ENCODE measurements at places on chromosomes 12 and 14.

DNA sequence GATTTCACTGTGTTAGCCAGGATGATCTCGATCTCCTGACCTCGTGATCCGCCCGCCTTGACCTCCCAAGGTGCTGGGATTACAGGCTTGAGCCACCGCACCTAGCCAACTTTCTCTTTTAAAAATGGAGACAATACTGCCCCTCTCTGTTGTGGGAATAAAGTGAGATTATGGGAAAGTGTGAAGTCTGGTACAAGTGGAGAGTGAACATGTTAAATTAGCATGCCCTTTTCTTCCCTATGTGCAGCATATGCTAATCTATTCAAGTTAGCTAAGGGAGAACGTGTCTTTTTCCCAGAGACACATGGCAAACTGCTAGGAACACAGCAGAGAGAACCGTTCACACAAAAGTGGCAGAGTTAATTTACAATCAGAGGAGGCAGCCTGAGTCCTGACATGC lies 1.5 kb downstream of the COPS7A start:
- no peak for DNase-seq

- DNase-seq = no peak
Observed at GRCh38 chr12:67758119-67758518, 109.6 kb downstream of the DYRK2 start.

DNA sequence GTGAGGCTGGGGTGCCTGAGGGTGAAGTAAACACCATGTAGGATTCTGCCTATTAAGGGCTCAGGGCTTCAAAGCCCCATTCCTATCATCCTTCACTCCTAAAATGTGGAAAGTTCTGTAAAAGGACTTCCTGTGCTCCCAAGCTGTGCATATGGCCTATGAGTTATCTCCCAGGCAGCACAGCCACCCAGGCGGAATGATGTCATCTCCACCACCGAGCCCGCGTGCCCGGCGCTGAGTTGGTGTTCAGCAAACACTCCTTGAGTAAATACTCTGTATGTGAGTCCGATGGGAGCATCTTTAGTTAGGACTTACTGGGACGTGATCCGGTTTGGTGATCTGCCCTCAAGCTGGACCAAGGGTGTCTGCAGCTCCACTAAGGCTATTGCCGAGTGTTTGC lies 437.3 kb downstream of the MED13L start:
- DNase-seq = no peak

DNA sequence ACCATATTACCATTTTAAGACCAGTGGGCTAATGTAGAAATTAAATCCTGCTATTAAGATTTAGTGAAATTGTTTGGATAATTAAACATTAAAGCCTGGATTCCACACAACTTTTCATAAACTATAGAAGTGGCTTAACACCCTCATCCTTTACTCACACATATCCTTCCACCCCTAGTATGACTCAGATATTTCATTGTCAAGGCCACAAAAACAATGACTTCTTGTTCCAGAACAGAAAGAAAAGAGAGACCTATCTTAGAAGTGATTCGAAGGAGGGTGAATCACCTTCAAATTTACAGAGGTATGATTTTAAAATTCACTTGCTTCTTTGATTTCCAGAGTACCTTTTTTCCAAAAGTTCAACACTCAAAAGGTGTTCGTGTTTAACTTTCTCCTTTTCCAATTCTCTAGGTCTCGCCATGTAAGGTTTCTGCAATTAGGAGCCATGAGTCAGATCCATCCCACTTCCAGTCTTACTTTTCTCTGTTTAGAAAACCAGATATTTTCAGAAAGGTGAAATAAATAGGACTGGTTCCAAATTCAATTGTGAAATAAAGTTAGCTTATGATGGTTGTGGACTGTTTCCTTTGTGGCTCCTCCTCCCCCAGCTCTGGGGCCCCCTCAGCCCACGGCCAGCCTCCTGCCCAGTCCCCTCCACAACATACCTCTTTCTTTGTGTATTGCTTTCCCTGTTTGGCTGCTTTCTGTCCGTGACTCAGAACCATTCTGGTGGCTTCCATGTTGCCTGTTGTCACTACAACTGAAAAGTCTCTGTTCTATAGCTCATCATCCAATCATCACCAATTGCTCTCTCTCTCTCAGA lies 24.6 kb upstream of the MGP start:
- no peak for DNase-seq

- no peak for DNase-seq
Observed at GRCh38 chr12:132154341-132154761, 10.1 kb downstream of the NOC4L start.

DNA sequence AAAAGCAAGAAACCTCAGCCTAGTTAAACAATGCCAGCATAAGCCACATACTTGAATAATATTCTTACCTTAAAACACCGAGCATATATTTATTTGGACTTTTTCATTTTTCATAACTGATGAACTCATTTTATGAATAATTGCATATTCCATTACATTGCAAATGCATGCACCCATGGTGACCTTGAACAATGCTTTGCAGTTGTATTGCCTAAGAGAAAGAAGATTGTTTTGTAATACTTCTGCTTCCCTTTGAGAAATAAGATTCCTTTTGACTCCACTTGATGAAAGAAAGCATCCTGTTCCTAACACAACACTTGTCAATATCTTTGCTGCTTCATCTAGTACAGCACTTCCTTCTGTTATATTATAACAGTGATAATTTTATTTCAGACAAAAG lies 1182.2 kb downstream of the FLRT2 start:
- DNase-seq = no peak

GRCh38 chr12:72717036-72717435 lies 444.9 kb downstream of the TRHDE start:
- no peak for DNase-seq

GRCh38 chr12:2672863-2673262 lies 121.9 kb upstream of the FKBP4 start:
- no peak for DNase-seq

DNA sequence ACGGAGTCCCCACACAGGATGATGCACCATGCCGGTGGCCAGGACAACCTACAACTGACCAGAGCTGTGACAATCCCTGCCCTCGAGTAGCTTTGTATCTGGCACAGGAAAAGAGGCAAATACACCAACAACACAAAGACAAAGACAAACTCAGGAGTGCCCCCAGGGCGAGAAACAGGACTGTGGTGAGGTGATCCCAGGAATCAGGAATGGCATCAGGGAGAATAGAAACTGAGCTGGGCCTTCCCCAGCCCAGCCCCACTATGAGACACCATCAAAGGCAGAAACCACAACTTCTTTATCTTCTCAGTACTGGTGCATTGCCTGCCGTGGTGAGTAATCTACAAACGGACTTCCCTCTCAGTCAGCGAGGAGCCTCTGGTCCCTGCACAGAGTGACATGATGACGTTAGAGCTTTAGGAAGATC lies 157.7 kb downstream of the TTC7B start:
- DNase-seq = no peak

GRCh38 chr12:52320784-52321400 lies at the start of gene KRT83:
Gene KRT83 (minus strand): TSS chr12:52321398. CDS start chr12:52321335, 63 bp downstream.
- DNase-seq = no peak

GRCh38 chr12:116916714-116917114 lies 6.0 kb downstream of the FBXW8 start:
- DNase-seq = peak; percentile 63

GRCh38 chr12:22923768-22924167 lies 298.8 kb downstream of the ETNK1 start:
- no peak for DNase-seq

DNA sequence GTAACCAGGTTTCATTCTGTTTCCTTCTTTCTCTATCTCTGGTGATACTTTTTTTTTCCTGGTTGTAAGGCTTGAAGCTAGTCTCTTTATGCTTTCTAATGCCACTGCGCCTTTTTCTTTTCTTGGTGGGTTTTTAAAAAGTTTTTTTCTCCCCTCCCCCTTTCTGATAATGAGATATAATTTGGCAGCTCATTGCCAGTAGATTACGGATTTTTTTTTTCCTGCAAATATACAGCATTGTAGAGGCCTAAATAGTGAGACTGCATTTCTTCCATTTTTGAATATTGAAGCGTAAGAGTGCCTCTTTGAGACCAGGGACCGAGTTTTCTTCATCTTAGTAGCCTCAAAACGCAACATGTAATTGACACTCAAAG lies 1.1 kb downstream of the PAPOLA start:
- DNase-seq = no peak

GRCh38 chr12:118377884-118378470 lies 1.6 kb downstream of the SUDS3 start:
- DNase-seq = peak; percentile 66

DNA sequence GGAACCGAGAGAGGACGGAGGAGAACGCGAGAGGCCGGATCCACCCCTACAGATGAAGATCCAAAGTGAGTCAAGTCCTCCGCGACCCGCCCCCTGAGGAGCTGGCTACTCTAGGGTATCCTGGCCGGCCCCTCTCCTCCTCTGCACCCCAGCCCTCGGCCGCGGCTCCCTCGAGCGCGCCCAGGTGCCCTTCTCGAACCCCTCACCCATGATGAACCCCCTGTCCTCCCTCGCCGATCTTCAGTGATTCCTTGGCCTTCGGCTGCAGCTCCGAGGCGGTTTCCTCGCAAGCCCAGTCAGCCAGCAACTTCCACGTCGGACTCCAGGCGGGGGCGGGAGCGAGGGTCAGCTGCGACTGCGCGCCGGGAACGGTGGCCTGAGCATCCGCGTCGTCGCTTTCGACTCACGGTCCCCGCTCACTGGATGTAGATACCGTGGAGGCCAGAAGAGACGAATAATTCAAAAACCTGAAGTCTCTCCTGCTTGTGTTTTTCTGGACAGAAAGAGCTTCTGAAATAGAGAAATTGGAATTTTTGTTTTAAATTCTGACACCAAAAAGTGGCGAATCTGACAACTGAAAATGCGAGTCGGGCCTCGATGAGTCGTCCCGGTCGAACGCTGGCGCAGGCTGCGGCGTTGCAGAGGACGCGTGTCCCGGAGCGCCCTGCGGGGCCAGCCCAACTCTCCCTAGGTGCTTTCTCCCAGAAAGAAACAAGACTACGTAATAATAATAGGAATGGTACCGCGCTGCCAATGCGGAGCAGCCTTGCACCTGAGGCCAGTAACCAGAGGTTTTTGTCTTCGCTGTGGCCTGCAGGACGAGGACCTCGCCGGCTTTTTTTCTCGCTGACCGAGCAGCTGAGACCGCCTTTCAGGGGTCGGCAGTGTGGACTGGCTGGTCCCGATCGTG lies at the start of gene ARL1:
Gene ARL1 (minus strand): TSS at position 337 of the 910 bp plus-strand sequence. CDS start 127 bp downstream, at position 210.
- peak; percentile 86 for DNase-seq

DNA sequence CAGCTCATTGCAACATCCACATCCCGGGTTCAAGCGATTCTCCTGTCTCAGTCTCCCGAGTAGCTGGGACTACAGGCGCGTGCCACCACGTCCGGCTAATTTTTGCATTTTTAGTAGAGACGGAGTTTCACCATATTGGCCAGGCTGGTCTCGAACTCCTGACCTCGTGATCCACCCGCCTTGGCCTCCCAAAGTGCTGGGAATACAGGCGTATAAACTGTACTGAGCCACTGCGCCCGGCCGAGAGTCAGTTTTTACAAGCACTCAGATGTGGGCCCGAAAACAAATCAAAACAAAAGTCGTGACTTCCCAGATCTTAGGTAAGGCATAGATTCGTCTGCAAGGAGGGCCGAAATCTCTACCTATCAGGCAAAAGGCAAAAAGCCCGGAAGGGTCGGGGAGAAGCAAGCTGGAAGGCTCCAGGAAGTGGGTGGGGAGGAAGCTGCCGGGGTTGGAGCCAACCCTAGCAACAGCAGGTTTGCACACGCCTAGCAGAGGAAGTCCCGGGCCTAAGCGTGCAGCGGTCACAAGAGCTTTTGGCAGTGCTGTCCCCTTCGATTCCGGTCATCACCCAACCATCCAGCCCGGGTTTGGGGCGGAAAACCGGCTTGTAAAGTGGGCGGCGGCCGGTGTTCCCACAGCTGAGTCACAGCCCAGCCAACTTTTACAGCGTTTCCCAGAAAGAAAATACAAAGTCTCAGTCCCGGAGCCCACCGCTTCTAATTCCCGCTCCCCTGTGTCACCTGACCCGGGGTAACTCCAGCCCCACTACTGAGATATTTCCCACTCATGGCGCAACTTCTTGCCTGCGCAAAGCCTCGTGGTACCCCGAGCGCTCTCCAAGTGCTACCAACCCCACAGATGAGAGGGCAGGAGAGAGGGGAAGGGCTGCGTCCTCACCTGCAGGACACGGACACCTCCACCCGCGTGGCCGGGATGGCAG lies 583 bp downstream of the CPNE8 start:
- peak; percentile 47 for DNase-seq

DNA sequence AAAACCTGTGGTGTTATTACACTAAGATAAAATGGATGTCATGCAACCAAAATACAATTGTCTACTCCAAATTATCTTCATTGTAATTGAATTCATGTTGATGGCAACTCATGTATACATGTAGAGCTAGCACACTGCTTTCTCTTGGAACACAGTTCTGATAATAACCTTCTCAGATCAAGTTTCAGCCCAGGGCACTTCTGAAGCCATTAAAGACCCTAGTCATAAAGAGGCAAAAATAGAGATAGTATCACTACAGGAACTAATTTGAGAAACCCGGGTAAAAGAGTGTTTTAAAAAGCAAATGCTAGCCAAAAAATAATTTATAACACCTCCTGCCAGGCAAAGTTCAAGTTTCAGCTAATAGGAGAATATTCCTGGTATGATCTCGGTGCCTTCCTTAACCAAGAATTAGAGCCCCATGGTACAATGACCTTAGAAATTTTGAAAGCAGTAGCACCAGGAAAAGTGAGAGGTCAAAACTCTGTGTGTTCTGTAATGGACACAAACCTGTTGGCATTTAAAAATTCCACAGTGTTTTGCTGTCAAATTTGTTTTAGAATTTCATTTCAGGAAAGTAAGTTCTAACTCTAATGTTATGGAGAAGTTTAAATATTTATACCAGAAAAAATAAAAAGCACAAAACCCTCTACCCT lies 105.0 kb upstream of the FRMD6 start:
- no peak for DNase-seq

DNA sequence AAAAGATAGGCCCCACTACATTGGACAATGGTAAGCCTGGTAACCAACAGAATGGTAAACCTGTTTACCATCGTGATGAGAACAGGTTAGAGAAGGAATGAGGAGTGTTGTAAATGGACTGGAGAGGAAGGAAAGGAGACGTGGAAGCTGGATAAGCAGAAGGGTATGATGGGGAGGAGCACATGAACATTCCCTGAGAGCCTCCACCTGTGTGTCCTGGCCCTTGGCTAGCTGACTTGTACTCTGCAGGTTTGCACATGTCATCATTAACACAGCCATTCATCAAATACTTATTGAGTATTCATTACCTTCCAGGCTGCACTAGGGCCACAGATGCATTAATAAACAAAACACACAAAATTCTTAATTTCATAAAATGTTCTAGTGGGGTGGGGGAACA lies 4.3 kb upstream of the IL26 start:
- no peak for DNase-seq

- no peak for DNase-seq
Observed at GRCh38 chr12:121781998-121782979, 11.2 kb downstream of the RHOF start.

DNA sequence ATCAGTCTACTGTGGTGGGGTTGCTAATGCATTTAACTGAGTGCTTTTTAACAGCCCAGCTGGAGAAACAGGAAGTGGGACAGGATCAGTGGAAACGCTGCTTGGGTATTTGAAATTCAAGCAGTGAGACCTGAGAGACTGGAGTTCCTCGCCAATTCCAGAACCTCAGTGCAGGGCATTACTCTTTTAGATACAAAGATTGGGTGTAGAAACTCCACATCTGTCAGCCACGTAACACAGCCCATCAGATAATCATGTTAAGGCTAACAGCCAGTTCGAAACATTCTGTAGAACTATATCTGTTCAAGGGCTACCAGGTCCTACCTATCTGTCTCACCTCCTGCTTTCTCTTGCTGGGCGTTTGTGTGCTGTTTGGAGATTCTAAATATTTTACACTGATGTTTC lies 45.5 kb downstream of the RAD52 start:
- no peak for DNase-seq

Measured in iPS-NIHi11 (cell line).